AG04450 (cell line): ENCODE measurements at places on chromosomes 7 and 10. TPM values are rescaled to one million over a fixed set of nuclear protein-coding genes. Genes with fewer than 3 reads are reported as not detected.
A peak's percentile ranks its signal among the peaks of the same experiment; 100 is the strongest.

- no peak for DNase-seq
Observed at GRCh38 chr7:78224923-78225322, 426.4 kb downstream of the PHTF2 start.

SPDYE2 gene
- not detected in 2 replicates for polyA plus RNA-seq

LBX1 gene
- not detected in 2 replicates for polyA plus RNA-seq

- no peak for DNase-seq
Observed at GRCh38 chr7:70631718-70632117, 500.2 kb upstream of the GALNT17 start.

ANKRD30A gene
- not detected in 2 replicates for polyA plus RNA-seq

CACNA2D1 gene
- 14.5 and 19.5 TPM in 2 replicates for polyA plus RNA-seq

ADRA2A gene
- not detected in 2 replicates for polyA plus RNA-seq

- DNase-seq: no peak
Observed at GRCh38 chr7:29331163-29331562, 136.6 kb downstream of the CHN2 start.

- DNase-seq: no peak
Observed at GRCh38 chr10:76541852-76542251, 1095.8 kb downstream of the KCNMA1 start.

DNA sequence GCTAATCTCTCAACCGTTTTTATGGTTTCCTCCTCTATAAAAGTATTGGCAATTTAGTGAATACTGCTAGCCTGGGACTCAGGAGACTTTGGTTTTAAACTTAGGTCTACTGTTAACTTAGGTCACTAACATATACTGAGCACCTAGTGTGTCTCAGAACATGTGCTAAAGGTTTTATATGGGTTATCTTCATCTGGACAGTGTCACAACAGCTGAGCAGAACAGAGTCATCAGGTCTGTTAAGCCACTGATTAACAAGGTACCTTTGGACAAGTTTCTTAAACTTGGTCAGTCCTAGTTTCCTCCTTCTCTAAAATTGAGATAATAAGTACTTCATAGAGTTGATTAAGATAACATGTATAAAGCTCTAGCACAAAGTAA is 30.6 kb downstream of the NET1 start:
- no peak for DNase-seq

NANOS1 gene
- 0.58 and 0.95 TPM in 2 replicates for polyA plus RNA-seq

DNA sequence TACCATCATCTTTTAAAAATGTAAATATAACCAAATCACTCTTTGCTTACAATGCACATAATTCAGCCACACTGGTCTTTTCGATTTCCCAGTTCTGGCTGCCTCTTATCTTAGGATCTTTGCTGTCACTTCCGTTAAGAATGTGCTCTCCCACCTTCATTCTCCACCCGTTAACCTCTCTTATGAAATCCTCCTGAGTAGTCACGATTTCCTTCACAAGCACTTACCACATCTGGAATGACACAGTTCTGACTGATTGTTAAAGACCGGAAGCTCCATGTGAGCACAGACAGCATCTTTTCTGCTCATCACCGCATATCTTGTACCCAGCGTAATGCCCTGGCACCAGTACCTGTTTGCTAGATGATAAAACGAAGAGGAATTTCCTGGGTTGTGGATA is 84.3 kb downstream of the CUL2 start:
- peak; percentile 81 for DNase-seq

C7orf57 gene
- not detected in 2 replicates for polyA plus RNA-seq

GRCh38 chr7:26495569-26495968 is 203.9 kb downstream of the SNX10 start:
- no peak for DNase-seq

- DNase-seq: no peak
Observed at GRCh38 chr10:100800931-100801330, 55.5 kb downstream of the PAX2 start.

GRCh38 chr7:139730746-139731612 is 46.8 kb downstream of the HIPK2 start:
- DNase-seq: no peak

DNA sequence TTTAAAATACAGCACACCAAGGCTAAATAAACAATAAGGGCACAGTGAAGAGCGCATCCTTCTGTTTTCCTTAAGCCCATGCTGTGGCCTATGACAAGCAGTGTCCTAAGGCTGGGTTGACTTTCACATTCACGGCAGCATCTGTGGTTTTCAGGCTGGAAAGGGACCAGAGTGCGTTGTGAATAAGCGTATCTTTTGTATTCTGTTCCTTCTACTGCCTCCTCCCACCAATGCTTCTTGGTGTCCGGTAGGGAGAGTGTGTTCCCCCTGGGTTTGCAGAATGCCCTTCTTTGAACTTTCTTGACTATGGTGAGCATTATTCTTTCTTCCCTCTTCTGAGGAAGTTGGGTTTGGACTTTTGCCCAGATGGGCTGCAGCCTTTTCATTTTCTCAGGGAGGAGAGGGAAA is 73.6 kb downstream of the ABCA13 start:
- no peak for DNase-seq

SPDYE16 gene
- polyA plus RNA-seq: not detected in 2 replicates

- no peak for DNase-seq
Observed at GRCh38 chr10:1141261-1141660, 85.1 kb downstream of the WDR37 start.

- DNase-seq: peak; percentile 93
Observed at GRCh38 chr10:99845837-99846382, 63.5 kb downstream of the ABCC2 start.

ZNF117 gene
- polyA plus RNA-seq: 9.4 and 12.9 TPM in 2 replicates

GRCh38 chr10:49539320-49539885 is 482 bp upstream of the ERCC6 start:
- no peak for DNase-seq

GRCh38 chr10:47309408-47310089 is 9.6 kb downstream of the GDF10 start:
- no peak for DNase-seq

DNA sequence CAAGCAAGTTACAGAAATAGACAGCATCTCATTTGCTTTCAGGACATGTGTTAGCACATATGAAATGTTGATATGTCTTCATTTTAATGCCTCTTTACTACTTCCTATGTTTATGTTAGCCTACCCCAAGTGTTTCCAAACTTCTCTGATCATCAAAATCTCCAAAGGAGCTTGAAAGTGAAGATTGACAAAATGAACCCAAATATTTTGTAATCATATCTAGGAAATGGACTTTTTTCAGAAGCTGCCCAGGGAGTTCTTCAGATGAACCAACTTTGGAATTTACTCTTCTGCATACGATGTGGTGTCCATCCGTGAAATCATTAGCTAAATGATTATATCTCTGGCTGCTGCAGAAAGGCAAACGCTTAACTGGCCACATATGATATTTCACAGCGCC is 101.2 kb upstream of the AOAH start:
- no peak for DNase-seq

DNA sequence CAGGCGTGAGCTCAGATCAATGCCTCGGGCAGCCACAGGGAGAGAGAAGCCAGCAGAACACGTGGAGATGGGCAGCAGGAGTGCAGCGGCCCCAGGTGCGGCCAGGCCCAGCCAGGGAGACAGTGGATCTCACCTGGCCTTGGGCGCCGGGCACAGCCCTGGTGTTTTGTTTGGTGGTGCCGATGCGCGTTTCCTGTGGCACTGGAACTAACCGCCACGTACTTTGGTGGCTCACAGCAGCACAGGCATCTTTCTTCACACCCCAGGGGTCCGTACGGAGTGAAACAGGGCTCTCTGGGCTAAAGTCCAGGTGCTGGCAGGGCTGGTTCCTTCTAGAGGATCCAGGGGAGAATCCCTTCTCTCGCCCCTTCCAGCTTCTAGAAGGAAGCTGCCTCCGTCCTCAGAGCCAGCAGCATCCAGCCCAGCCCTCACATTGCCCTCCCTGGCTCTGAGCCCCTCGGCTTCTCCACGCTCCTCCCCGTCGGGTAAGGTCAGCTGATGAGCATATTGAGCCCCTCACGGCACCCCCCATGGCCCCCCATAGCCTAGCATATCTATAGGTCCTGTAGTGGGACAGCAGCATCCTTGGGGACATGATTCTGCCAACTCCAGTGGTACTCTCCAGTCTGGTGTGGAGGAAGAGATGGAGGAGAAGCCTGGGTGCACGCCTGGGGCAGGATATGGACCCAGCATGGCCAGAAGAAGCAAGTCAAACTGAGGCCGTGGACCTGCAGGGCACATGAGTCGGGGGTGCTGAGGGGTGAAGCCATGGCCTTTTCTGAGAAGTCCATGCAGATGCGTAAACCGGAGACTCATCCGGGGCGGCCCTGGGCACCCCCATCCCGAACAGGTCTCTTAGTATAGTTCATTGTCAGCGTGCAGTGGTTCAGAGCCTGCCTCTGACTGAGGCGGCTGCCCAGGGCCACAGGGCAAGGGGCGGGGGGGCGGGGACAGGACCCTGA is 43.4 kb upstream of the PPP2R2D start:
- DNase-seq: no peak

- no peak for DNase-seq
Observed at GRCh38 chr10:68135362-68135761, 26.1 kb downstream of the MYPN start.

- DNase-seq: no peak
Observed at GRCh38 chr10:75611993-75612372, 180.6 kb downstream of the LRMDA start.

ADAMTS14 gene
- 2.9 and 4.6 TPM in 2 replicates for polyA plus RNA-seq

NFKB2 gene
- polyA plus RNA-seq: 26.1 and 29.3 TPM in 2 replicates

GRCh38 chr10:31642281-31642680 is 286.4 kb downstream of the ARHGAP12 start:
- no peak for DNase-seq

GRCh38 chr10:107740962-107741690 is 576.6 kb upstream of the SORCS1 start:
- DNase-seq: no peak

REPIN1 gene
- polyA plus RNA-seq: 28.4 and 38.3 TPM in 2 replicates

GRCh38 chr7:136230210-136230609 is 253.1 kb upstream of the MTPN start:
- no peak for DNase-seq

GRCh38 chr7:37109016-37109683 is 339.5 kb downstream of the ELMO1 start:
- DNase-seq: no peak

DNA sequence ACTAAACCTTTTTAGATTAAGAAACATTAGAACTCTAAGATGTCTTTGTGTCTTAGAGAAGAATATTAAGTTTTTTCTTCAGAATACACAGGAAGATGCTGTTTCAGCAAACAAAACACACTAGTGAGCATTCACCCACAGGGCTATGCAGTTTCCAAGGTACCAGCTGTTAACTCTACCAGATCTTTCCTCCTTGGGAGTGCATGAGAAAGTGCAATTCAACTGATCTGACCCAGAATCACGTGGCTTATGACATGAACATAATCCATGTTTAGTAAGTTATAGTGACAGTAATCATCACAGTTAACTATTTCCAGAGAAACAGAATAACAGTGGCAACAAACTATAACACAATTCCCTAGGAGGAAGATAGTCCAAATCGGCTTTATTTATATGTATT is 270.7 kb downstream of the CACNA2D1 start:
- DNase-seq: no peak

BLNK gene
- not detected in 2 replicates for polyA plus RNA-seq

DNA sequence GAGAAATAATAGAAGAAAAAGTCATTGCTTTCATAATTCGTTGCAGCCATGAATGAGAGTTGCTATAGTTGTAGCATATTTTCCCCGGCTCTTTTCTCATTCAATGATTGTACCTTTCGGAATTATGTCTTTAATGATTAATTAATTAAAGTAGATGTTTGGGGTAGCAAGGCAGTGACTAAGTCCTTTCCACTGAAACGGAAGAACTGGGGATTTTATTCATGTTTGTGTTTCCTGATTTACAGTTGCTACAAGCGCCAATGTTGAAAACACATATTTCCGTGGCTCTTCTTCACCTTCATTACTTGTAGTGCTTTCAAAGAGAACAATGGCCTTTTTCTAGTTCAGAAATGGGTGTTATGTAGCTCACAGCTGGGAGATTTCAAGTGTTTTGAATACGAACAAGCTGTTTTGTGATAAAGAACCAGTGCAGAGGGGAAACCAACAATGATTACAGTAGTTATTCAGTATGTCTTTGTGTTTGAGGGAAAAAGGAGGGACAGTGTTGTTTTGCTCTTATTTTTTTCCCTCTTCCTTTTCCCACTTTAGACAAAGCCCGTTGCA is 153.5 kb downstream of the NSUN6 start:
- no peak for DNase-seq

DNA sequence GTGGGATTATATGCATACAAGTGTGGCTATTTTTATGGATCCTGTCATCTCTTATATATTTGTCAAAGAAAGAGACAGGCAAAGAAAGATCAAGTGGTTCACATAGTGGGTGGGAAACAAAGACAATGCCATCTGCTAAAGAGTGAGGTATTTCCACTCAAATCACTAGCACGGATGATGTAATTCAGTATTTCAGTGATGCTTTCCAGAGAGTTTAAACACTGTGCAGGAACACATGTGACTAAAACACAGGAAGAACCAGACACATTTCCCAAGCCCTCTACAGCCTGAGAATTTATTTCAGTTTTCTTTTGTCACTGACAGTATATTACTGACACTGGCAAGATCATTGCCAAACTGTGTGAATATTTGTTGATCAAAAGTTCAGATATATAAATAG is 885.7 kb upstream of the CELF2 start:
- DNase-seq: no peak
